SHP77 (cell line): ENCODE measurements at places on chromosomes 5 and 9.

DNA sequence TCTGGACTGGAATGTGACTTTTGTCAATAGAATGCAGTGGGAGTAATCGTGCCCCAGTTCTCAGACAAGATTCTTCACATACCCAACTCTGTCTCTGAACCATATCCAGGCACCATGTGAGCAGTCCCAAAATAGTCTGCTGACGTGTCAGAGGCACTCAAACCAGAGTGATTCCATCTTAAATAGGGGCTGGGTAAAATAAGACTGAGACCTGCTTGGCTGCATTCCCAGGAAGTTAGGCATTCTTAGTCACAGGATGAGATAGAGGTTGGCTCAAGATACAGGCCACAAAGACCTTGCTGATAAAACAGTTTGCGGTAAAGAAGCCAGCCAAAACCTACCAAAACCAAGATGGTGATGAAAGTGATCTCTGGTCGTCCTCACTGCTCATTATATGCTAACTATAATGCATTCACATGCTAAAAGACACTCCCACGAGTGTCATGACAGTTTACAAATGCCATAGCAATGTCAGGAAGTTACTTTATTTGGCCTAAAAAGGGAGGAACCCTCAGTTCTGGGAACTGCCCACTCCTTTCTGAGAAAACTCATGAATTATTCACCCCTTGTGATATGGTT is 16.9 kb upstream of the PLCXD3 start:
- DNase-seq = no peak

DNA sequence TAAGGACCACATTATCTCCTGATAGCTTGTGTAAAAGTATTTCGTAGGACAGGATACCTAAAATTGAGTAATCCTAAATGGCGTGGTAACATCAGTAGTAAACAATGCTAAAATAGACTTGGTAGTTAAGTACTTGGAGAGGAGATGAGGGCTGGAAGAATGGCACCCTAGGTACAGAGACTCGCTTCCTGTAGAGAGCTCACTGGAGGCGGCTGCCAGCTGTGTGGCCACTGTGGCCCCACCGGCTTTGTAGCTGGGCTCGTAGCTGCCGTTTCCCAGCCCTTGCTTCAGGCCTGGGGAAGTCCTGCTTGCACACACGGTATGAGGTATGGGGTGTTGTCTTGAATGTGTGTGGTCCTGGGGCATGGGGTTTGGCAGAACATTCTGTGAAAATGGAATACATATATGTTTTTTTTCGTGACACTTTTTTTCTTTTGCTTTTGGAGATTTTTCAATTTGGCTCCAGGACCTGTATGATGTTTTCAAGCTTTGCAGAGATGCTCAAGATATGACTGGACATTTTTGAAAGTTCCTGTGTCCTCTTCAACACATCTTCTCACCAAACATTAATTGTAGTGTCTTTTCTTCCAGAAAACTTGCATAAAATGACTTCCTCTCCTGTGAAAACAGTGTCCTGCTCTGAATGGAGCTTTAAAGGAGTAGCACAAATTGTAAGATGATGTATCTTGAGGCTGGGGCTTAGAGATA is 58.0 kb downstream of the RCL1 start:
- DNase-seq = no peak

GRCh38 chr9:121577572-121577971 is 73.9 kb upstream of the DAB2IP start:
- DNase-seq = no peak

DNA sequence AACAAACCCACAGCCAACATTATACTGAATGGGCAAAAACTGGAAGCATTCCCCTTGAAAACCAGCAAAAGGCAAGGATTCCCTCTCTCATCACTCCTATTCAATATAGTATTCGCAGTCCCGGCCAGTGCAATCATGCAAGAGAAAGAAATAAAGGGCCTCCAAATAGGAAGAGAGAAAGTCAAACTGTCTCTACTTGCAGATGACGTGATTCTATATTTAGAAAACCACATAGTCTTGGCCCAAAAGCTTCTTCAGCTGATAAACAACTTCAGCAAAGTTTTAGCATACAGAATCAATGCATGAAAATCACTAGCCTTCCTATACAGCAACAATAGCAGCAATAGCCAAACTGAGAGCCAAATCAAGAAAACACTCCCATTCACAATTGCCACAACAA is 333.7 kb upstream of the EDIL3 start:
- no peak for DNase-seq

GRCh38 chr5:122929001-122929400 is 83.6 kb downstream of the SNX24 start:
- DNase-seq = peak; percentile 22

DNA sequence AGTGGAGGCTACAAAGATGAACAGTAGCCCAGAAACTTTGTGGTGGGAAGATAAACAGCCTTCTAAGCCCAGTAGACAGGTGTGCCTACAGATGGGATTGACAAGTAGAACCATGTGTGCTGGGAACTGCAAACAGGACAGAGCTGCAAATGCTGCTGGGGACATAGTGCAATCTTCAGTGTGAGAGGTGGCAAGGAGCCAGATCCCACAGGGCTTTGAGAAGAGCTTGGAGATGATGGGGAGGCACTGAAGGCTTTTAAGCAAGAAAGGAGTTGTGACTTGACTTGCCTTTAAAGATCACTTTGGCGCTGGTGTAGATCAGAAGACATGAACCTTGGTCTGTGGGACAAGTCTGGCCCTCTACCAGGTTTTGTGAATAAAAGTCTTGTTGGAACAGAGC is 675.2 kb downstream of the ACTL7B start:
- peak; percentile 45 for DNase-seq
